ENCODE measurements at places on chromosomes 2 and 18.

DNA sequence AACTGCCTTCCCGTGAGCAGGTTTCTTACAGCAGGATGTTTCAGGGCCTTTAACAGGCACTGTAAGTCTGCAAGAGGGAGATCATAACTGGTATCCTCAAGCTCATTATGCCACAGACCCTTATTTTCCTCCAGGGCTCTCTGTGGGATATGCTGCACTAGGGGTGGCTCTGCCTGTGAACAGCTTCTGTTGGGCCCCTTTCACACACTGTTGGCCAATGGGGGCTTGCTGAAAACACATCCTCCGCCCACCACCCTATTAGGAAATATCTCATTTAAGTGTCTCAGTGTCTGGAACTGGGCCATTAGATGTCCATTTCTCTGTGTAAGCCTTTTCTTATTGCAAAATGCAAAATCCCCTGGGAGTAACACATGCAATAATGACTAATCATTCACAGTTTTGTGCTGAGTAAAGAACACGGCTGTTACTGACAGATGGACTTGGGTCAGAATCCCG lies 414.3 kb upstream of the HS6ST1 start:
- peaks cover 27% of the 10 kb centered on the region for H3K27me3 ChIP-seq
- no peak overlapping the region for H3K27ac ChIP-seq
- no peak for DNase-seq
- H3K4me1 ChIP-seq = peaks cover 14% of the 10 kb centered on the region
- no peak overlapping the region for H3K4me3 ChIP-seq

DNA sequence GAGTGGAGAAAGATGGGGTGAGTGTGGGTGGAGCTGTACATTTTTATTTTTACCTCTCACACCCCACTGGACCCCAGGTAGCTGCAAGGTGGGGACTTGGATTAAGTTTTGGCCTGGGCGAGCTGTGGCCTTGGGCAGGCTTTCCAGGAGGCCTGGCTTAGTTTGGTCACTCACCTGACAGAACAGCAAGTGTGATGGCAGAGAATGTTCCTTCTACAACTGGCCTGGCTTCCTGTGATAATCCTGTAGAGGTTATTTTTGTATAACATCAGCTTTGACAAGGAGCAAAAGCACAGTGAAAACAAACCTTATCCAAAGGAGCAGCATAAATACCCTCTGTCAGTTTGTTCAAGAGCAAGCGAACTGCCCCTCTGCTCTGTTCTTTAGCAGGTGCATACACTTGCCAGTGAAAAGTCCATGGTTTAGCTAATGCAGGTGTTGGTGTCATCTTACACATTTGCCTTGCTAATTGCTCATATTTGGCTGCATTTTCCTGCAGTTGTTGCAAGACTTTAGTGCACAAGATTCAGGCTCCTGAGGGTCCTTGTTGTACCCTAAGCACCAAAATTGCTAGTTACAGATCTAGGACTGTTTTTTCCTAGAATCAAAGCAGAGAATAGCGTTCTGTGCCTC lies 6.3 kb downstream of the THNSL2 start:
- H3K4me3 ChIP-seq = no peak overlapping the region
- no peak overlapping the region for H3K27ac ChIP-seq
- H3K36me3 ChIP-seq = peaks cover 1% of the 10 kb centered on the region
- H3K4me1 ChIP-seq = peaks cover 1% of the 10 kb centered on the region

DNA sequence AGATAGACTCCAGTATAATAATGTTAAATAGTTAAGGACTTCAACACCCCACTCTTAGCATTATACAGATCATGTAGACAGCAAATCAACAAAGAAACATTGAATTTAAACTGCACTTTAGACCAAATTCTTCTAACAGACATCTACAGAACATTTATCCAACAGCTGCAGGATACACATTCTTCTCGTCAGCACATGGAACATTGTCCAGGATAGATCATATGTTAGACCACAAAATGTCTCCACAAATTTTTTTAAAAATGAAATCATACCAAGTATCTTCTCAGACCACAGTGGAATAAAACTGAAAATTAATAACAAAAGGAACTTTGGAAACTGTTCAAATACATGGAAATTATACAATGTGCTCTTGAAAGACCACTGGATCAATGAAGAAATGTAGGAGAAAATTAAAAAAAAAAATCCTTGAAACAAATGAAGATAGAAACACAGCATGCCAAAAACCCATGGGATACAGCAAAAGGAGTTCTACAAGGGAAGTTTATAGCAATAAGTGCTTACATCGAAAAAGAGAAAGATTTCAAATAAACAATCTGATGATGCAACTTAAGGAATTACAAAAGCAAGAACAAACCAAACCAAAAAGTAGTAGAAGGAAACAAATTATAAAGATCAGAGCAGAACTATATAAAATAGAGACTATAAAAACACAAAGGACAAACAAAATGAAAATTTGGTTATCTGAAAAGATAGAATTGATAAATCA lies 12.3 kb upstream of the SPP2 start:
- no peak overlapping the region for H3K27ac ChIP-seq
- H3K4me3 ChIP-seq = no peak overlapping the region
- no peak for DNase-seq
- H3K36me3 ChIP-seq = peaks cover 11% of the 10 kb centered on the region
- no peaks in the 10 kb centered on the region for H3K4me1 ChIP-seq

- no peaks in the 10 kb centered on the region for H3K27me3 ChIP-seq
- H3K4me3 ChIP-seq = no peak overlapping the region
- no peaks in the 10 kb centered on the region for H3K36me3 ChIP-seq
- no peak overlapping the region for H3K27ac ChIP-seq
These were observed 359.7 kb downstream of the MBD2 start for GRCh38 chr18:53864770-53865169.

GRCh38 chr2:20035955-20036666 lies 15.3 kb downstream of the LAPTM4A start:
- peaks cover 9% of the 10 kb centered on the region for H3K4me1 ChIP-seq
- H3K36me3 ChIP-seq = peaks cover 38% of the 10 kb centered on the region
- H3K4me3 ChIP-seq = no peak overlapping the region
- no peak for DNase-seq
- no peaks in the 10 kb centered on the region for H3K27me3 ChIP-seq

GRCh38 chr2:23480957-23481797 lies 96.2 kb downstream of the KLHL29 start:
- peaks cover 49% of the 10 kb centered on the region for H3K27me3 ChIP-seq
- H3K4me1 ChIP-seq = peaks cover 1% of the 10 kb centered on the region
- H3K4me3 ChIP-seq = no peak overlapping the region
- no peaks in the 10 kb centered on the region for H3K36me3 ChIP-seq
- no peak for DNase-seq

DNA sequence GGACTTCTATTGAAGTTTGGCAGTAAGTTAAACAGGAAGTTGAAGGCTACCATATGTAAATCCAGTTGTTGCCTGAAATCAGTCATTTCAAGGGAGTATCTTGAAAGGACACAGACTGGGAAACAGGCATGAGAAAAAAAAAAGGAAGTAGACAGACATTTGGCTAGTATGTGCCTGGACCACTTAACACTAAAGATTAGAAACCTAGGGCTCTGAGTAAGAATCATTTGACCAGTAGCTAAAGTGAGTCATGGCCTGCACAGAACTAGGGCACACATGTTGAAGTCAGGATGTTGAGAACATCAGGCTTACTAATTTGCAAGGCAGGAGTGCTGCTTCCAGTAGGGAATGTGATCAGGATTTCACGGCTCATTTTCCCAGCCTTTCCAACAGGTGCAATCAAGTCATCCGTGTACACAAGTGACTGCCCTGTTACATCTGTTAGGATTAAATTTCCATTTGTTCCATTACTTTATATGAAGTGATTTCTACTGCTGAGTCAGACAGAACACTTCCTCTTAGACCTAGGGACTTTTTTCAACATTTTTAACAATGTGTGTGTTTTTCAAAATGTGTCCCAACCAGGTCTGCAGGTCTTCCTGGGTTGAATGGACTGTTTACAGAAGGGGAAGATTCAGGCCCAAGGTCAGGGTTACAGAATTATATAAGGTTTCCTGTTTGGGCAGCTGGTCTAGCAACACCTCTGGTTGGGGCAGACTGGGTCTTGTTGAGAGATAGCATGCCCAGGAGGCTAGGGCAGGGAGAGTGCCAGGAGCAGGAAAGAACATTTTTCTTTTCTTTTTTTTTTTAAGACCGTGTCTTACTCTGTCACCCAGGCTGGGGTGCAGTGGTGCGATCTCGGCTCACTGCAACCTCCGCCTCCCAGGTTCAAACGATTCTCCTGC lies 145.6 kb downstream of the TGIF1 start:
- H3K4me1 ChIP-seq = peaks cover 34% of the 10 kb centered on the region
- peak overlapping the region; percentile 94 for H3K4me3 ChIP-seq
- H3K36me3 ChIP-seq = peaks cover 15% of the 10 kb centered on the region
- no peak for DNase-seq

DNA sequence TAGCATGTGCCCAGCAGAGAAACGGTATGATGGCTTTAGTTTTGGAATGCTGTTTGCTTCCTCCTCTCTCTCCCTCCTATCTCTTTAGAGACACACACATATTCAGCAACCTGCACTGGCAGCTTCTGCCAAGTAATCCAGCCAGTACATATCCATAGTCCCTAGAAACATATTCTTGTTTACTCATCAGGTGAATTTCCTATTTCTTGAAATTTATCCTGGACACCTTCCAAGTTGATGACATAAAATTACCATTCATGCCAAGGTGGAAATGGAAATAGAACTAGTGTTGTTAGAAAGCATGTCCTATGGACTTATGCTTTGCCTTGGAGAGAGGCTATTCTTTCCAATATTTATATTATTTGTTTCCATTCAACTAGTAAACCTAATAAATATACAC lies 50.9 kb upstream of the RGPD4 start:
- no peaks in the 10 kb centered on the region for H3K4me1 ChIP-seq
- H3K27ac ChIP-seq = no peak overlapping the region

- peaks cover 62% of the 10 kb centered on the region for H3K4me1 ChIP-seq
- no peak for DNase-seq
- H3K36me3 ChIP-seq = peaks cover 2% of the 10 kb centered on the region
- H3K27ac ChIP-seq = peak overlapping the region; percentile 4
- H3K4me3 ChIP-seq = no peak overlapping the region
These were observed 161.6 kb downstream of the LDLRAD4 start for GRCh38 chr18:13379930-13380690.

DNA sequence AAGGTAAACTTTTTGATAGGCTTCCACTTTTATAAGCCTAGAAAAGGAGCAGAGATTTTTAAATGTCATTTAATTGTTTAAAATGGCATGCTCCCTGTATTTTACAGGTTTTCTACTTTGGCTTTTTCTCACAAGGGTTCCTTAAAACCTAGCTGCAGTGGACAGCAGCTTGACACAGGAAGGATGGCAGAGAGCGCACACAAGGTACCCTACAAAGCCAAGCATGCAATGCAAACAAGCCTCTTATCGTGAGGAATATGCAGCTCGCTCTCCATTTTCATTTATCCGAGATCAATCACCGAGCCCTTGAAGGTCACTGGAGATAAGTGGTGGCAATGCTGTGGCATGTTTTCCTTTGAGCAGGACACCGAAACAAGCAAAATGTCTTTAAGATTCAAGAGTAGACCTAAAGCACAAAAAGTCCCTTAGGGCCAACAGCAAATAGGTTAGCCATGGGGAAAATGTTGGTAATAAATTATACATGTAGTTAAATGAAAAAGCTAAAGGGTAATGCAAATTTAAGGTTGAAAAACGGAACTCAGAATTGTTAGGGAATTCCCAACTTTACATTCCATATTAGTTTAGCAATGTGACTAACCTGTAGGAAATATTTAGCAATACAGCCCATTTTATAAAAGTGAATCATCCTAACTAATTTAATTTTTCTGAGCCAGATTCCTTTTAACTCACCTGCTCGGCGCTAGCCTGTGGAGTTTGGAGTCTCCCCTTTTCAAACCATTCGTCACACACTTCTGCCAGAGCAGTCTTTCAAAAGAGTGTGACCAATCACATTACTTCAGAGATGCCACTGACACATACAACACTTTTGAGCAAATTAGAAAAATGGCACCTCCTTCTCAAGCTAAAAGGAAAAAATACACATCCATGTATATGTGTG lies 337.9 kb upstream of the PKDCC start:
- no peak for DNase-seq
- no peaks in the 10 kb centered on the region for H3K4me1 ChIP-seq
- H3K27ac ChIP-seq = no peak overlapping the region
- H3K27me3 ChIP-seq = peaks cover 8% of the 10 kb centered on the region
- H3K4me3 ChIP-seq = no peak overlapping the region

DNA sequence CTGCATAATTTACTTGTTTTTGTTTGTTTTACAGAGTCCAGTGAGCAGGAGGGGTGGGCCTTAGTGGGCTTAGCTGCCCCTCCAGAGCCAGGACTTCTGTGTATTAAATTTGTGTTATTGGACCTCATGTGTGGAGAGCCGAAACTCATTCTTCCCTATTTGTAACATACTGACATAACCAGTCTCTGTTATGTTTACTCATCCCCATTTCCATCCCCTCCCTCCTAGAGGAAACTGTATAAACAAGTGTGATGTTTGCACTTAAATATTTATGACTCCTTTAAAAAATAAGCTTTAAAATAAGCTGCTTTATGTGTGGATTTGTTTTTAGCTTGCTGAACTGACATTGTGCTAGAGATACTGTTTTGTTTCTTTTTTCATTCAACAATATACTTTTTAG lies 13.8 kb downstream of the ZNF512 start:
- no peak for DNase-seq
- H3K36me3 ChIP-seq = peaks cover 56% of the 10 kb centered on the region
- H3K4me1 ChIP-seq = peaks cover 17% of the 10 kb centered on the region
- H3K4me3 ChIP-seq = no peak overlapping the region
- no peaks in the 10 kb centered on the region for H3K27me3 ChIP-seq
- H3K27ac ChIP-seq = no peak overlapping the region

GRCh38 chr18:21682371-21683051 lies 22.1 kb downstream of the ABHD3 start:
- peaks cover 9% of the 10 kb centered on the region for H3K36me3 ChIP-seq
- no peaks in the 10 kb centered on the region for H3K27me3 ChIP-seq
- H3K4me3 ChIP-seq = no peak overlapping the region
- DNase-seq = peak; percentile 41
- H3K4me1 ChIP-seq = peaks cover 8% of the 10 kb centered on the region
- H3K27ac ChIP-seq = no peak overlapping the region

- no peaks in the 10 kb centered on the region for H3K36me3 ChIP-seq
- H3K4me1 ChIP-seq = no peaks in the 10 kb centered on the region
- DNase-seq = no peak
- H3K4me3 ChIP-seq = no peak overlapping the region
- no peak overlapping the region for H3K27ac ChIP-seq
These were observed 23.8 kb downstream of the EN1 start for GRCh38 chr2:118823633-118824032.

- H3K27ac ChIP-seq = no peak overlapping the region
- no peak overlapping the region for H3K4me3 ChIP-seq
- peaks cover 6% of the 10 kb centered on the region for H3K27me3 ChIP-seq
- DNase-seq = no peak
- H3K4me1 ChIP-seq = no peaks in the 10 kb centered on the region
These were observed 80.0 kb downstream of the SOWAHC start for GRCh38 chr2:109694190-109694589.

GRCh38 chr2:239138610-239139009 lies 262.2 kb downstream of the HDAC4 start:
- H3K27me3 ChIP-seq = no peaks in the 10 kb centered on the region
- no peak for DNase-seq
- no peaks in the 10 kb centered on the region for H3K4me1 ChIP-seq
- H3K36me3 ChIP-seq = peaks cover 26% of the 10 kb centered on the region

GRCh38 chr2:46296216-46296839 lies 879 bp upstream of the EPAS1 start:
- no peak overlapping the region for H3K27ac ChIP-seq
- peaks cover 3% of the 10 kb centered on the region for H3K36me3 ChIP-seq
- peaks cover 74% of the 10 kb centered on the region for H3K27me3 ChIP-seq

Data from activated naive CD8-positive, alpha-beta T cell treated with anti-CD3 and anti-CD28 coated beads, Interleukin-2, amount 10 ng/mL, durations not matched to agents 7 days and 5 days (primary cell).